EH (cell line): ENCODE measurements at places on chromosomes 7 and 10.

DNA sequence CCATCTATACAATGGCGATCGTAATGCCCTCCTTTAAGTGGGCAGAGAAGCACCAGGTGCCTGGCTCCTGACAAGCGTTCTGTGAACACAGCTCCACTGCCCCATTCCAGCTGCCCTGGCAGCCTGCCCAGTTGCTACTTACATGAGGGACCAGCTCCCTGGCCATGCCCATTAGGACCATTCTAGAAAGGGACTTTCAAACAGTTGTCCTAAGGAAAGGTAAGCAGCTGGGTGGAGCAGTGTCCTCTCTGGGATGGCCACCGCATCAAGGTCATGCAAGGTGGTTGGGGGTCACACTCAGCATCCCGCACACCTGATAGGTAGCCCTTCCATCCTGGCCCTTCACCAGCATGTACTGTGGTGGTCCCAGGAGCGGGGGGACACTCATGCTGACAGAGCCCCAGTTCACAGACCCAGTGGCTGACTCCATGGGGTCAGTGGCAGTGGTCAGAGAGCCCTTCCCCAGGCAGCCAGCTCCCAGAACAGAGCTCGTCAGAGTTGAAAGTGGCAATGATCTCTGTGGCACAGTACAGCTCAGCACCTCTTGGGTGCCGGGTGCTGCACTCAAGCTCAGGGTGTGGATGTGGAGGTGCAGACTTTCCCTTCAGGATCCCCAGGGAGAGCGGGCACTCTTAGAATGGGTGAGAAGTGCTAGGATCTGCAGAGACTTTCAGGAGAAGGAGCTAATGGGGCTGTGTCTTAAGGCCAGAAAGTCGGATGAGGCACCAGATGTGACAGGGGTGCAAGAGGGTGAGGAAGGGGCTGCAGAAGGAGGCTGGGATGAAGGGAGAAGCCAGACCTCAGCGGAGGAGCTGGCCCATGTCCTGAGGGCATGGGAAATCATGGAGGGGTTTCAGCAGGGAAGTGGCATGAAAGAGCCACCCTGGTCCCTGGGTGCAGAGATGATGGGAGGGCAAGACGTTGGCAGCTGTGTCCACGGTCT, 10.9 kb downstream of the MMRN2 start:
- DNase-seq, result peak; percentile 17

GRCh38 chr7:141991140-141991539, 4.5 kb upstream of the MGAM start:
- DNase-seq, result no peak

DNA sequence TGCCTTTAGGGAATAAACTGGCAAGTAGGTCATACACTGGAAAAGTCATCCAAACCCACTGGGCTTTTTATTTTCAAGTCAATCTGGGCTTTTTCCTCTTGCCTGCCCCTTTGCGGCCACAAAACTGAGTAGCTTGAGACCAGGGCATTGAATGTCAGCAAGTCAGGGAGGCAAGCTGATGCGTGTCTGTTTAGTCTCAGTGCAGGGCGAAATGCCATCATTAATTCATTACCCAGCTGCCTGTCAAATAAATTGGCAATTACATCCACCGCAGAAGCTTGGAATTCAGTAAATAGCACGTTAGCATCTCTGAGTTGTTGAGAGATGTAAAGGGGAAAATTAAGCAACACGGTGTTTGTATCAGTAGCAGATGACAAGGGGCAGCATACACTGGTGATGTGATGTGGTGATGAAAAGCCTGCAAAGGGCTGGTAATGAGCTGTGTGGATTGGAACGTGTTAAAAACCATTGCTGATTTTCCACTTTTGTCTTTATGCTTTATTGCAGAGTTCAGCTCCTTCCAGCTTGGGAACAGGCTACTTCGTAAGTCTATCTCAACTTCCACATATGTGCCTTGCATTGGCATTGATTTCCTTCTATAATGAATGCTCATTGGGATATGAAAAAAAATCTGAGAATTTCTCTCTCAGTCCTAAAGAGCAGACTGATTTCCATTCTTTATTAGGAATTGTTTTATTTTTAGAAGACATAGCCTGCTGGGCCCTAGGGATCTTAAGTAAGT, 535.9 kb downstream of the AUTS2 start:
- DNase-seq, result no peak

GRCh38 chr10:79246606-79247275, 100.5 kb upstream of the PPIF start:
- peak; percentile 59 for DNase-seq

DNA sequence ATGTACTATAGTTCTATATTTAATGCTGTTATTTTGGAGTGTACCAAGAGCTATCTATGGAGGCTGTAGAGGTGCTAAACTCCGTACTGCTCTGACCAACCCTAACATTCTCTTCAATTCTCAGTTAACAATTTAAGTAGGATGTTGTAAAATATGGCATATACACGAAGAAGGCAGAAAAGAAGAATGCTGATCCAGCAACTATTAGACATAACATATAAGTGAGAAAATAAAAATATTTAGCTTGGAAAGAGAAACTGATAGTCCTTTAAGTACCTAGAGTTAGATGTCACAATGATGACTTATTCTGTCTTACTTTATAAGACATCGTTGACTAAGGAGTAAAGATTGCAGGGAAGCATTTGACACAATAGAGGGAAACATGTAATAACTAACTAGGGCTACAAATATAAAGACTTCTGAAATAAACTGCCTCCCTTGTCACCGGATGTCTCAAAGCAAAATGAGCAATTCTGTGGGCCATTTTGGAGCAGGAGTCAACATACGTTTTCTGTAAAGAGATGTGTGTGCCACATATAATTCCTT, 159.5 kb downstream of the CPEB3 start:
- no peak for DNase-seq

DNA sequence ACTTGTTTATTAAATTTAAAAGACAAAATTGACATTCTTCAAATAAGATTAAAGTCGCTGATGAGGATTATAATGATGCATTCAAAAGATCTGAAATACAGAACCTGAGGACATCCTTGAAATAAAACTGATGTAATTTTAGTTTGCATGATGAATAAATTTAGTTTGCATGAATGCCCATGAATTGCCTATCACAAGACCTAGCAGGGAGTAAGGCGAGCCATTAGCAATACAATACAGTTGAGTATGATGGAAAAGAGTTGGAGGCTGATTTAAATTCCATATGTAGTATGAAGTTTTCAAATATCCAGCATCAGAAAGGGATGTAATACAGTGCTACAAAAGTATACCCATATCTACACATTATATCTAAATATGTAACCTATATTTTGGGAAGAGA, 321.3 kb downstream of the CACNA2D1 start:
- no peak for DNase-seq
